ENCODE measurements at places on chromosomes 5 and 9. TPM values are rescaled to one million over a fixed set of nuclear protein-coding genes. Genes with fewer than 3 reads are reported as not detected.
A peak's percentile ranks its signal among the peaks of the same experiment; 100 is the strongest.

DNA sequence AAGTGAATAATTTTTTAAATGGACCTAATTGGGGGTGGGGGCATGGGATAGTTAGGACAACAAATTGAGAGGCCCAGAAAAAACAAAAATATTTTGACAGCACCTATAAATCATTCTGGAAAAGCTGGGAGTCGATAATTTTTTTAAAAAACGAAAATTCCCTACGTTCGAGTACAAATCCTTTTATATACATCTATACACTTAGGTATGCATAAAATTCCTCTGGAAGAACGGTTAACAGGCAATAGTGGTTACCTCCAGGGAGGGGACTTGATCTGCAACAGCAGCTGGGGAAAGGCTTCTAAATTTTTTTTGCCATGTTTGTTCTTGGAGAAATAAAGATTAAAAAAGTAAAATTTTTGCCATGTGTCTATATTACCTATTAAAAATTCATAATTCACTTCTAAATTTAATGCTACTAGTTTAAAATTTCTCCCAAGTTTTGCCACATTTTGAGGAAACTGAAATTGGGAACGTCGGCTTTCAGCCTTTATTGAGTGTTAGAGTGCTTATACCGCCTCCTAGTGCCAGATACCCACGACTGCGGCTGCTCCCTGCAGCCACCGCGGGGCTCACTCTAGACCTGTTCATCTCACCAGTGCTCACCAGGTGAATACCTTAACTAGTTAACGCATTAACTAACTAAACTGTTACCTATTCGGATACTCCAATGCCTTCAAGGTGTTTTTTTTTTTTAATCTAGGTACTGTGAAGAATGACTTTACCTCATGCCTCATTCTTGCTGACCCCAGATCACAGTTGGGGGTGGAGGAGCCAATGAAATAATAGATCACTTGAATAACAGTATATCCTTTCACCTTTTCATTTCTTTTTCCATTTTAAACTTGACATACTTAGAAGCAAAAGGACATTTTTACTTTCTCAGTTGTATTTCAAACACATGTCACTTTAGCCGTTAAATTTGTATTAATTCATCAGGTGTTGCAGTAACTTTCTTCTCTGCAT lies 1.8 kb upstream of the BHMT start:
- DNase-seq = no peak

DNA sequence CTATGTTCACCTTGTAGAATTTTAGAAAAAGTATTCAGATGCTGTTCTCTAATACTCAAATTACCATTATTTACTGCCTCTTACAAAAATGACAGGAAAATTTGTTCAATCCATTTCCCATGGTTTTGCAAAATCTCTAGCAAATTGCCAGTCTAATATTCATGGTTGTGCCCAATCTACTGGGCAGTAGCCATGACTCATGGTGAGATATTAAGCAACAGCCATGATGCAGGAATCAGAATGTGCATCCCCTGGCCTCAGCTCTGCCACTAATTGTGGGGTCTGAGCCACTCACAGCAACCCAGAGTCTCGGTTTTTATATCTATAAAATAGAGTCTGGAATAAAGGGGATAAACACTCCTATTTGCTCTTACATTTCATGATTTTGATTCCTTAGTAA lies 353.6 kb downstream of the DEPDC1B start:
- no peak for DNase-seq

DNA sequence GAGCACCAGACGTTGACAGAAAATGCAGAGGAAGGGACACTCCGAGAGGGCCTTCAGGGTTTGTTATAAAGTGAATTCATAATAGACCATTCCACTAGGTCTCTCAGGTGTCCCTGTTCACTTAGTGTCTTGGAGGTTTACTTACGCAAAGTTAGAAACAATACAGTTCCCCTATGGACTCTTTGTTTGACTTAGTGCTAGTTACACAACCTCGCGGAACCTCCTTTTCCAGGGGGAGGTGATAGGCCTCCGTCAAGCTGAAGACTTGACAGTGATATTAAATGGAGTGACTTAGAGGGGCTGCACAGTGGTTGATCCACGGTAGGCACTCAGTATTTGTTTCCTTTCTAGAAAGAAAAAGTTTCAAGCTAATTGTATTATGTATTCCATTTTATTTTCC lies 1.3 kb downstream of the CCT5 start:
- DNase-seq = no peak

The FCN2 gene
- not detected for total RNA-seq

The F12 gene
- 1.4 TPM for total RNA-seq

- peak; percentile 63 for DNase-seq
Observed at GRCh38 chr5:142013734-142014521, 1.1 kb upstream of the GNPDA1 start.

GRCh38 chr5:45195026-45195425 lies 386.3 kb downstream of the MRPS30 start:
- no peak for DNase-seq

The SPINK6 gene
- total RNA-seq = not detected

- DNase-seq = no peak
Observed at GRCh38 chr5:62614355-62614754, 35.7 kb downstream of the LRRC70 start.

The ADAM19 gene
- total RNA-seq = 11.2 TPM

The OR1J2 gene
- not detected for total RNA-seq

DNA sequence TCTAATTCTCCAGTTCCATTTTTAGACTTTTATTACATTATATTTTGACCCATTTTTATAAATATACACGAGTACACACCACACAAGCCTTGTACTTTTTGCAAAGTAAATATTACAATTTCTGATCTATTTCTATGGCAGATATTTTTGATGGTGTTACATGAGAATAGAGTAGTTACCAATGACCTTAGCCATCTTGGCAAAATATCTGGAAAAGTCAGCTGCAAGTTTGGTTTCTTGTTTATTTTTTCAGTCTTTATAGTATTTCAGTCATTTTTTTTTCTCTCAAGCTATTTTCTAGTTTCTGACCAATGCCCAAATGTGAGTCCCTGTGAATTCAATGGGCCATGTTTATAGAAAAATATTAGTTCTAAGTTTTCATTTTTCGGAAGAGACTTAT lies 64.0 kb upstream of the TMC1 start:
- DNase-seq = no peak

The FOXE1 gene
- total RNA-seq = not detected

GRCh38 chr9:72958485-72959281 lies 5.8 kb upstream of the ALDH1A1 start:
- no peak for DNase-seq

The IFNA4 gene
- total RNA-seq = not detected

- DNase-seq = no peak
Observed at GRCh38 chr9:35029241-35029640, 39.7 kb downstream of the DNAJB5 start.

GRCh38 chr5:136538534-136538933 lies 173.2 kb upstream of the TRPC7 start:
- no peak for DNase-seq

GRCh38 chr5:174359071-174359470 lies 313.6 kb downstream of the NSG2 start:
- no peak for DNase-seq

- DNase-seq = peak; percentile 92
Observed at GRCh38 chr5:113246361-113246870, 188.4 kb downstream of the TSSK1B start.

The LURAP1L gene
- total RNA-seq = 47.5 TPM

DNA sequence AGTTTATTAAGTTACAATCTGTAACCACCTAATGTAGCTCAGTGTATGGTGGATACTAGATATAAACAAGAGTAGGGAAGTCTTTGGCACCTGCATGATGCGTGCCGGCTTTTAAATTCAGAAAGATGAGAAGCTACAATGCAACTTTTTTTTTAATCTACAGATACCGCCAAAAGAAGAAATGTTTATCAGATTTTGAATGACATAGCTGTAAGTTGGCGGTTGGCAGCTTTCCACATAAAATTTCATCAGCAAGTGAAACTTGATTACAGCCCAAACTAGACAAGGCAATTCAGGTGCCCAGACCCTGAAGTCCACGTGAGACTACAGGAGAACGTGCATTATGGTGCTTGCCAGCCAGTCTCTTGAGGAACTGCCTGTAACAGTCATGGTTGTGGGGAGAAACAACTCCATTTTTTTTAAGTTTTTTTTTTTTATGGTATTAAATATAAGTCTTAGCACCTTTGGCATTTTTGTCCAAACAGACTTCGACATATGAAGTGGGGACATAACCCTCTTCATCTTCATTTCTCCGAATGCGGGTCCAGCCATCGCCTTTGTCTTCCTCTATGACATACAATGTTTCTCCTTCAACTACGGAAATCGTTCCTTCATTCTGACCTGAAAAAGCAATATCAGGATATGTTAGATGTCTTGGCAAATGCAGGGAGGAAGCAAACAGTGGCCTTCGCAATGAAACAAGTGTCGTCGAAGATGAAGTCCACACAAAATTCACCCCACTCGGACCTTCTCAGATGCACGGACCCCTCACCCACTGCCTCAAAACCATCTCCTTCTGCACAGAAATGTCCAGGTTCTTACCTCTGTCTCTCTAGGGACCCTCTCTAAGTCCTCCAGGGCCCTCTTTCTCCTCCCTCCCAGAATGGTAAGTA lies 60.4 kb downstream of the USP20 start:
- DNase-seq = no peak

- DNase-seq = peak; percentile 68
Observed at GRCh38 chr9:111038331-111039230, at the start of gene LPAR1. LPAR1 (minus strand) TSS chr9:111038470; CDS start chr9:110972117, 66,353 bp downstream.

GRCh38 chr5:137207023-137207760 lies 291.9 kb downstream of the SPOCK1 start:
- DNase-seq = no peak

DNA sequence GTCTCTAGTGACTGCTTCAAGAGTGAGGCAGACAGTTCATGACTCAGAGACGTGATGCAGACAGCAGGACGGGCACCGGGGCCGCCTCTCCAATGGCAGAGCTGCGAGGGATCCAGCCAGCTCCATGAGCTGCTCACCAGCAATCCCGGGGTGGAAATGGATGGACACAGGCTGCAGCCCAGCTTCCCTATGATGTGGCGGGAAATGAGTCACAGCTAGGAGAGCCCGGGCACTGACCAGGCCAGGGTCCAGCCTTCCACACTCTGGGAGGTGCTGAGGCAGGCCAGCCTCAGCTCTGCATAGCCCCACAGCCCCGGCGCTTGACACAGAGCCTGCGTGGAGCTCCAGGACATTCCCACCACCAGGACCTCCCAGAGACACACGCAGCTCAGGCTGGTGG lies 244.8 kb upstream of the IRX2 start:
- DNase-seq = no peak

Measured in fibroblast of the aortic adventitia (primary cell).